H9 (cell line): ENCODE measurements at places on chromosomes 16 and 17. TPM values are rescaled to one million over a fixed set of nuclear protein-coding genes. Genes with fewer than 3 reads are reported as not detected.

DNA sequence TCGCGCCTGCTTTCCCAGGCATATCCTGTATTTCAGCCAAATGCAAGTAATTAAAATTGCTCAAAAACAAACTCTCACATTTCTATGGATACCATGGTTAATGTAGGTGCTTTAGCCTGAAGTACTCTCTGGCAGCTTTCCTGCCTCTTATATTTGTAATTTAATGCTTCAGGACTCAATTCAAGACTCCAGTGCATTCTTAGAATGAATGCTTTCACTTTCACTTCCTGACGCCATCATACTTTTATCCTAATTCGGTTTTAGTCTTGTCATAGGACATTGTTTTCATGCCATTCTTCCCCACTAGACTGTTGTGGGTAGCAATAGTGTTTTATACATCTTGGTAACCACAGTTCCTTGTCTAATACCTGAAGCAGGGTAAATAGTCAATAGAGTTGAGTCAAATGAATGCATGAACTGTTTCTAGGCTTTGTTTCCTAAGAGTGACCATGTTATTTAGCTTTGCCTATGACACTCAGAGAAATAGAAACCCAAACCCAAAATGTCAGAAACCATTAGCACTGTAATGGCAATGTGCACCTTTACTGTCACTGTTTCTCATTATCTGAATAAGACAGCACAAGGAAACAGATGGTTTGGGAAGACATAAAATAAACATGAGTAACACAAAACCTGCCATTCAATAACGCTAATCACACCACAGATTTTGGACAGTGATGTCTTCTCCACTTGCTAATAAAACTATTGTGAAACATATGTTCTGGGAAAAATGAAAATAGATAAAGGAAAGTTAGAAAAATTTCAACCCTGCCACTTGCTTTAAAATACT, 705.5 kb downstream of the CDH11 start:
- H3K4me1 ChIP-seq, result no peaks in the 10 kb centered on the region
- H3K27ac ChIP-seq, result no peak overlapping the region
- no peak overlapping the region for H3K4me3 ChIP-seq
- no peaks in the 10 kb centered on the region for H3K27me3 ChIP-seq

GRCh38 chr17:79843474-79843815, 4.2 kb upstream of the CBX4 start:
- H3K4me1 ChIP-seq, result no peaks in the 10 kb centered on the region
- no peaks in the 10 kb centered on the region for H3K36me3 ChIP-seq
- H3K27ac ChIP-seq, result no peak overlapping the region
- DNase-seq, result no peak
- H3K27me3 ChIP-seq, result peaks cover 58% of the 10 kb centered on the region
- H3K4me3 ChIP-seq, result peak overlapping the region; percentile 47

Gene TBC1D3
- total RNA-seq, result not detected in 2 replicates

- H3K36me3 ChIP-seq, result no peaks in the 10 kb centered on the region
- DNase-seq, result no peak
- H3K27me3 ChIP-seq, result peaks cover 6% of the 10 kb centered on the region; the same call in 1 of the 2 replicates
- H3K4me3 ChIP-seq, result no peak overlapping the region
- no peaks in the 10 kb centered on the region for H3K4me1 ChIP-seq
Measured at GRCh38 chr16:68451676-68452075, 3.4 kb upstream of the SMPD3 start.

DNA sequence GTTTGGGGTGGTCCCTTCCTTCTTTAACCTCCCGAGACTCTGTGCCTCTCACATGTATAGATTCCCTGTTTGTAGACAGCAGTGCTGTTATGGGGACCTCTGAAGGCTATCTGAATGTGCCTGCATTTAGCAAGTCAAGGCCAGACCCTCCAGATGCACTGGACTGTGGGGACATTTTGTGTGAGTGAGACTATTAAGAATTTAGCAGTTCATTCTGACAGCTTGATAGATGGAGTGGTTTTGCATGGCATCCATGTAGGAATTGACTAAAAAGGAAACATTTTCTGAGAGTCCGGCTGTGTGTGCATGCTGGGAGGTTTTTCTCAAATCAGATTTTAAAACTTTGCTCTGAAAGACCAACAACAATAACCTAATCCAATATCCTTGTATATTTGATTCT, 226.3 kb downstream of the MSI2 start:
- H3K27me3 ChIP-seq, result no peaks in the 10 kb centered on the region
- H3K27ac ChIP-seq, result no peak overlapping the region
- H3K36me3 ChIP-seq, result 0 out of 2 replicates have a peak, but pooled peaks cover 2% of the 10 kb centered on the region

GRCh38 chr17:67046398-67046797, 2.0 kb downstream of the CACNG1 start:
- no peaks in the 10 kb centered on the region for H3K4me1 ChIP-seq
- H3K27ac ChIP-seq, result no peak overlapping the region
- H3K4me3 ChIP-seq, result no peak overlapping the region
- peaks cover 14% of the 10 kb centered on the region for H3K36me3 ChIP-seq

DNA sequence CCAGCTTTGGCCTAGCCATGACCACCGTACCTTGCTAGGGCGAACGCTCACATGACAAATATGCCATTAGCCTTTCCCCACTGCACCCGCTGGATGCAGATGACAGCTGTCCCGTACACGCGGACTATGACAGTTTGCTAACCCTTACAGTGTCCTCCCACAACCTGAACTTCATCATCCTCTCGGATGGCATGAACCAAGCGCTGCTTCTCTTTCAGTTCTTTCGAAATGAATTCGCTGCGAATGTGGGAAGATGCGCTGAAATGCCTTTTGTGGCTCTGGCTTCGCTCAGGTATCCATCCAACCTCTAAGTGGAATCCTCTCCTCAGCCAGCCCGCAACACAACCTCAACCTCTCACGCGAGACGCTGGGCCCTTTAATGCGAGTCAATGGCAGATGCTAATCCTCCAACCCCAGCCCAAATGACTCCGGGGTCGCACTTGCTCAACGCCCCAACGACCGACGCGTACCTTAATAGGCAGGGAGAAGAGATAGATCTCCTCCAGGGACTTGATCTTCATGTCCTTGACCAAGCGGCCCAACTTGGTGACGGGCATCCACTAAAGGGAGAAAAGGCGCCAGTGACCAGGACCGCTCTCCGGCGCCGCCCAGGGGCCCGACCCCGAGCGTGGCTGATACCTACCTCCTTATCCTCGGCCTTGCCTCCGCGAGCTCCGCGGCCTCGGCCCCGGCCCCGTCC, 670 bp downstream of the RPS2 start:
- no peak for DNase-seq
- H3K27me3 ChIP-seq, result no peaks in the 10 kb centered on the region
- H3K27ac ChIP-seq, result peak overlapping the region; percentile 59
- H3K4me1 ChIP-seq, result no peaks in the 10 kb centered on the region
- peaks cover 33% of the 10 kb centered on the region for H3K36me3 ChIP-seq

- H3K4me3 ChIP-seq, result no peak overlapping the region
- no peak overlapping the region for H3K27ac ChIP-seq
- no peaks in the 10 kb centered on the region for H3K36me3 ChIP-seq
- no peaks in the 10 kb centered on the region for H3K27me3 ChIP-seq
- H3K4me1 ChIP-seq, result no peaks in the 10 kb centered on the region
Measured at GRCh38 chr16:82655072-82655714, 28.4 kb downstream of the CDH13 start.

DNA sequence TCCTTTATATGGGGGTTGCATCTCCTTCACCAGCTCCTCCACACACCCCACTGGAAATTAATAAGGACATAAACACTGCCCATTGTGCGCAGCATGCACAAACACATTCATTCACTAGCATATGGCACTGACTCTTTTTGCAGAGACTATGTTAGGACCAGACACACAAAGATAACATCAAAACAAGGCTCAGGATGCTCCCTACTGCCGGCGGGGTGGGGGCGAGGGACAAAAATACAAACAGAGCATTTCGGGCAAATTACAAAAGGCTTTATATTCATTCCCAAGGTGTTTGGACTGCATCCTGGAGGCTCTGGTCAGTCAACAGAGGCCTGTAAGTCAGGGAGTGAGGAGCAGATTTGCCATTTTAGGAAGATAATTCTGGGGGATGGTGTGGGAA, 299.7 kb downstream of the SLC39A11 start:
- H3K27ac ChIP-seq, result no peak overlapping the region
- no peaks in the 10 kb centered on the region for H3K27me3 ChIP-seq
- H3K36me3 ChIP-seq, result no peaks in the 10 kb centered on the region; the same call in 1 of the 2 replicates

- peak; percentile 76 for DNase-seq
- no peaks in the 10 kb centered on the region; the same call in 1 of the 2 replicates for H3K4me1 ChIP-seq
- peaks cover 15% of the 10 kb centered on the region for H3K36me3 ChIP-seq
- peak overlapping the region; percentile 81 for H3K4me3 ChIP-seq
- peaks cover 42% of the 10 kb centered on the region for H3K27me3 ChIP-seq
Measured at GRCh38 chr17:72119873-72120641, 763 bp upstream of the SOX9 start.

DNA sequence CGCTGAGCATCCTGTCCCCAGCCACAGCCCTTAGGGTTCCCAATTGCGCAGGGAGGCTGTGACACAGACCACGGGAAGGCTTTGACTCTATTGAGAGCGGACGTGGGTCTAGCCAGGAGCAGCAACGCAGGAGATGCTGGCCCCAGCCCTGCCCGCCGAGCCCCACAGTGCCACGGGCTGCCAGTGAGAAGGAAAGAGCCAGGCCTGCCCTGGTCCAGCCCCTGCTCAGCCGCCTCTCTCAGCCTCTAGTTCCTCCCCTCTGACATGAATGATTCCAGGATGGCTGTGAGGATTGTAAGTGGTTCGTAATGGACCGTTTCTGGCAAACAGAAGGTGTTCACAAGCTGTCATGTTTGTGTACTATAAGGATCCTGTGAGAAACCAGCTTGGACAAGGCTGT, 2.5 kb downstream of the BHLHA9 start:
- no peaks in the 10 kb centered on the region for H3K36me3 ChIP-seq
- H3K4me1 ChIP-seq, result no peaks in the 10 kb centered on the region
- DNase-seq, result no peak
- H3K27ac ChIP-seq, result no peak overlapping the region

Gene CTF1
- total RNA-seq, result 0.72 TPM in 2 replicates

DNA sequence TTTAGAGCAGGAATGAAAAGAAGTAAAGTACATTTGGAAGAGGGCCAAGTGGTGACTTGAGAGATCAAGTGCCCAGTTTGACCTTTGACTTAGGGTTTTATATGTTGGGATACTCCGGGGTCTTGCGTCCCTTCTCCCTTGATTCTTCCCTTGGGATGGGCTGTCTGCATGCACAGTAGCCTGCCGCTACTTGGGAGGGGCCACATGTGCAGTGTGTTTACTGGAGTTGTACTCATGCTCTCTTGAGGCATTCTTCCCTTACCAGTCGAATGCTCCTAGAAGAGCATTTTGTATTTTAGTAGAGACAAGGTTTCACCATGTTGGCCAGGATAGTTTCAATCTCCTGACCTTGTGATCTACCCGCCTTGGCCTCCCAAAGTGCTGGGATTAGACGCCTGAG, 23.8 kb downstream of the GDPD1 start:
- H3K36me3 ChIP-seq, result no peaks in the 10 kb centered on the region
- no peak overlapping the region for H3K4me3 ChIP-seq
- no peaks in the 10 kb centered on the region for H3K4me1 ChIP-seq

DNA sequence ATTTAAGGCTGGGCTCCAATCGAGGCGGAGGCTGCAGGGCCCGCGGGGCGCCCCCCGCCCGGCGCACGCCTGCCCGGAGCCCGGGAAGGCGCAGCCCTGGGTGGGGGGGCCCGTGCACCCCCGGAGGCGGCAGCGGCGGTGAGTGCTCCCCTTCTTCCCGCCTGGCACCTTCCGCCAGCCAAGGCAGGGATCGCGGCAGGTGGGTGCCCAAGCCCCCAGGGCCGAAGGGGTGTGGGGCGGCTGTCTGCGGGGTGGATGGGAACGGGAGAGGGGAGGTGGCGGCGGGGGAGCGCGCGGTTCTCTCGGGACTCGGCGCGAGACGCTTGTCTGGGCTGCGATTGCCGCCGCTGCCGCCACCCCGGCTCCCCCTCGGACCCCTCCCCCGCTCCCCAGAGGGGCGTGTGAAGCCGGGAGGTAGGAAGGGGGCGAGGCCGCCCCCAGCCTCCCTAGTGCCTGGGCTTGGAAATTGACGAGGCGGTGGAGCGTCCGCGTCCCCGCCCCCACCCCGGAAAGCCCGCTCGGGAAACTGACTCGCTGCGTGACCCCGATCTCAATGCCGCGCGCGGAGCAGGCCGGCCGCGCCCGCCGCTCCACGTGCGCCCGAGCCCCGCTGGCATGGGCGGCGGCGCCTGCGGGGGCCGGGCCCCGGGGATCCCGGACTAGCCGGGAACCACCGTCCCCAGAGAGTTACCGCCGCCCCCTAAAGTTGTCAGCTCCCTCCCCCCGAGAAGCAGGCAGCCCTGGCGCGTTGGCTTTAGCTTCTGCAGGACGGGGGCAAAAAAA, 231.5 kb downstream of the MRTFB start:
- peak overlapping the region; percentile 97 for H3K4me3 ChIP-seq
- H3K36me3 ChIP-seq, result no peaks in the 10 kb centered on the region
- peak; percentile 49 for DNase-seq
- no peak overlapping the region for H3K27ac ChIP-seq
- H3K4me1 ChIP-seq, result peaks cover 4% of the 10 kb centered on the region; the same call in 1 of the 2 replicates
- no peaks in the 10 kb centered on the region for H3K27me3 ChIP-seq

DNA sequence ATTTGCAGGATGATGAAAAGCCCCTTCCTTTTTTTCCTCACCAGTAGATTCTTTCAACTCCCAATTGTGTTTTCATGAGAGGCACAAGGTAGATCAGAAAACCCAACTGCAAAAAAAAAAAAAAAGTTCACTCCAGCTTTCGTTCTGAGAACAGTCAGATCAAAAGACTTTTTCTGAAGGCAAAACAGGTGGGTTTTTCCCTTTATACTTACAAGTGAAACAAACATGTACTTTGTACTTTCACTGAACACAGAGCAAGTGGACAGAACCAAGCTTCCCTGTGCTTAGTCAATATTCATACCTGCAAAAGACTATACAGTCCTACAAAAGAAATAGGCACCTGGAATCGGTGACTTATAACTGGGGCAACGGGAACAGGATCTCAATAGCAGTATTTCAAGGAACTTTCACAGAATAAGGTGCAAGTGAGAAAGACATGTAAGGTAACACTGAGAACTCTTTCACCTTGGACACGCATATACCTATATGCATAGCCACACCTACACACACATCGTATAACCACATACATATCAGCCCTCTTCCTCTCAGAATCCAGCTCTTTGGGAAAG, 54.1 kb downstream of the TOX3 start:
- H3K27me3 ChIP-seq, result no peaks in the 10 kb centered on the region
- peaks cover 15% of the 10 kb centered on the region for H3K36me3 ChIP-seq
- H3K4me3 ChIP-seq, result no peak overlapping the region
- no peak for DNase-seq

- H3K27ac ChIP-seq, result no peak overlapping the region
- H3K4me3 ChIP-seq, result no peak overlapping the region
- H3K36me3 ChIP-seq, result peaks cover 3% of the 10 kb centered on the region; the same call in 1 of the 3 replicates
- no peak for DNase-seq
Measured at GRCh38 chr17:79342376-79342775, 267.8 kb downstream of the ENGASE start.

Gene KRT13
- total RNA-seq, result not detected in 2 replicates

Gene TBC1D3C
- total RNA-seq, result not detected in 2 replicates

GRCh38 chr17:51926448-51926847, 232.1 kb downstream of the CA10 start:
- no peak overlapping the region for H3K4me3 ChIP-seq
- H3K4me1 ChIP-seq, result peaks cover 2% of the 10 kb centered on the region; the same call in 1 of the 2 replicates
- H3K27ac ChIP-seq, result no peak overlapping the region
- H3K27me3 ChIP-seq, result no peaks in the 10 kb centered on the region

Gene DHRS7C
- total RNA-seq, result not detected in 2 replicates
